ENCODE measurements at places on chromosomes 3 and 15.

DNA sequence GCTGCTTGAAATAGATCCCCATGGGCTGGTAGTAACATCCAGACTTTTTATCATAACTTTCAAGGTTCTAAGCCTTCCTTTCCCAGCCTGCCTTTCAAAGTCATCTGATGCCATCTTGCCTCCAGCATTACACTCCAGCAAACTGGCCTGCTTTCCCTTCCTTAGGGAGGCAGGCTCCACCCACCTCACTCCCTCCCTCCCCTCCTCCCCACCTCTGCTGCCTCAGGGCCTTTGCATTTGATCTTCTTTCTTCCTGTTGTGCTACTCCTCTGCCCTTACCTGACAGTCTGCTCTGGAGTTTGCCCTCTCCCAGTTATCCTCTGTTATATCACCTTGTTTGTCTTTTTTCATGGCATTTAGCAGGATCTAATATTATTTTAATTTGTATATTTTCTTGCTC is 319.5 kb downstream of the KCNH8 start:
- DNase-seq = no peak
- H3K27me3 ChIP-seq = peaks cover 2% of the 10 kb centered on the region
- H3K36me3 ChIP-seq = no peaks in the 10 kb centered on the region

DNA sequence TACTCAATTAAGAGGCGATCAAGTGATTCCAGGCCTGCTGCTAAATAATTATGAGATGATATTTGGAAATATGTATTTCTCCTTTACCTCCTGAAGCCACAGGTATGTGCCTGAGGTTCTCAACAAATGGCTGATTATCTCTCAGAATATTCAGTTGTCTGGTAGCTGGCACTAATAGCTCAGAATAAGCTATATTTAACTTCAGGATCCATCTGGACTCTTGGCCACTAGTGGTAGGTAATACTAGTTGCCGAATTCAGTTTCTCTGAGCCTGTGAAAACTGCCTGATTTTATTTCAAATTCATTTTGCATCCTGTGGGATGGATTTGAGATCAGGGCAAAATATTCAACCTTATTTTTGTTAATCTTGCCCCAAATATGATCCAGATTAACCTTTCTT is 499.0 kb downstream of the DIPK2A start:
- no peaks in the 10 kb centered on the region for H3K27me3 ChIP-seq
- H3K27ac ChIP-seq = no peak overlapping the region
- H3K36me3 ChIP-seq = no peaks in the 10 kb centered on the region
- no peak overlapping the region for H3K4me3 ChIP-seq

DNA sequence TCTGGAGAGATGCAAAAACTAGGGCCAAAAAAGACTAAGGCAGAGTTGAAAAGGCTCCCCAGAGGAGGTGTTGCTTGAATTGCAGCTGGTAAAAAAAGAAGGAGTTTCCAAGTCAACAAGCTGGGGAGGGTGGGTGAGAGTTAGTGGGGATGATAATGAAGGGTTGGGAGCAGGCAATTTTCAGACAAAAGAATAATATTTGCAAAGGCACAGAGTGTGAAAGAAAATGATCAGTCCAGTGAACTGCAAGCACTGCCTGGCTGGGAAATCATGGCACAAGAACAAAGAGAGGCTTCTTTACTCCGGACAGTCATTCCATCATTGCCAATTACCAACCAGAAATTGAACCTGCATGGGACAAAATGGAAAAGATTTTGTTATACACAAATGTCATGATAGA is 42.2 kb downstream of the C3orf85 start:
- H3K4me3 ChIP-seq = no peak overlapping the region
- peak overlapping the region; percentile 83 for H3K27ac ChIP-seq
- H3K36me3 ChIP-seq = no peaks in the 10 kb centered on the region
- no peak for DNase-seq
- H3K27me3 ChIP-seq = no peaks in the 10 kb centered on the region

DNA sequence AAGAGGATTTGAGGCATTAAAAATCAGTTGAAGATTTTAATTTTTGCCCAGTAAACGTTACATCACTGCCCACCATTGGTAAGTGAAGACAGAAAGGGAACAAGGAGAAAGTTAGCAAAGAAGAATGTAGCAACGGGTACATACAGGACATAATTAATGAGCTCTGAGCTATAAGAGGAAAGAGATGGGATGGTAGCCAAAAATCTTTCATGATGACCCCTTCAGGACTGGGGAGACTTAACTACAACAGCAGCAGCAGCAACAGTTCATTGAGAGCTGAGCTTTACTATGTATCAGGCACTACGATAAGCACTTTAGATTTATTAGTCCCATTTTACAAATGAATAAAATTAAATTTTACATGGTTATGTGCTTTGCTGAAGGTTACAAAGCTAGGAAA is 18.4 kb downstream of the EMC4 start:
- no peak for DNase-seq
- no peaks in the 10 kb centered on the region for H3K36me3 ChIP-seq
- no peak overlapping the region for H3K4me3 ChIP-seq

- H3K27ac ChIP-seq = peak overlapping the region; percentile 27
- no peaks in the 10 kb centered on the region for H3K36me3 ChIP-seq
- H3K4me1 ChIP-seq = peaks cover 5% of the 10 kb centered on the region
- H3K4me3 ChIP-seq = no peak overlapping the region
Observed at GRCh38 chr15:62618432-62618831, 424.1 kb upstream of the TPM1 start.

- H3K4me3 ChIP-seq = no peak overlapping the region
- no peaks in the 10 kb centered on the region for H3K36me3 ChIP-seq
- H3K4me1 ChIP-seq = peaks cover 4% of the 10 kb centered on the region
Observed at GRCh38 chr3:117706037-117706436, 996.5 kb downstream of the TUSC7 start.

- peaks cover under 1% of the 10 kb centered on the region for H3K36me3 ChIP-seq
- no peak for DNase-seq
- no peak overlapping the region for H3K27ac ChIP-seq
- H3K4me3 ChIP-seq = no peak overlapping the region
Observed at GRCh38 chr15:91291673-91292072, 191.6 kb downstream of the SV2B start.

- peak overlapping the region; percentile 71 for H3K4me3 ChIP-seq
- peaks cover 18% of the 10 kb centered on the region for H3K36me3 ChIP-seq
- peak overlapping the region; percentile 98 for H3K27ac ChIP-seq
- peak; percentile 33 for DNase-seq
Observed at GRCh38 chr15:82129761-82130160, 83.9 kb upstream of the MEX3B start.

GRCh38 chr3:129599607-129600006 is 6.9 kb downstream of the PLXND1 start:
- H3K27ac ChIP-seq = no peak overlapping the region
- H3K27me3 ChIP-seq = peaks cover 18% of the 10 kb centered on the region
- no peak overlapping the region for H3K4me3 ChIP-seq
- DNase-seq = no peak
- H3K4me1 ChIP-seq = peaks cover 98% of the 10 kb centered on the region
- no peaks in the 10 kb centered on the region for H3K36me3 ChIP-seq

DNA sequence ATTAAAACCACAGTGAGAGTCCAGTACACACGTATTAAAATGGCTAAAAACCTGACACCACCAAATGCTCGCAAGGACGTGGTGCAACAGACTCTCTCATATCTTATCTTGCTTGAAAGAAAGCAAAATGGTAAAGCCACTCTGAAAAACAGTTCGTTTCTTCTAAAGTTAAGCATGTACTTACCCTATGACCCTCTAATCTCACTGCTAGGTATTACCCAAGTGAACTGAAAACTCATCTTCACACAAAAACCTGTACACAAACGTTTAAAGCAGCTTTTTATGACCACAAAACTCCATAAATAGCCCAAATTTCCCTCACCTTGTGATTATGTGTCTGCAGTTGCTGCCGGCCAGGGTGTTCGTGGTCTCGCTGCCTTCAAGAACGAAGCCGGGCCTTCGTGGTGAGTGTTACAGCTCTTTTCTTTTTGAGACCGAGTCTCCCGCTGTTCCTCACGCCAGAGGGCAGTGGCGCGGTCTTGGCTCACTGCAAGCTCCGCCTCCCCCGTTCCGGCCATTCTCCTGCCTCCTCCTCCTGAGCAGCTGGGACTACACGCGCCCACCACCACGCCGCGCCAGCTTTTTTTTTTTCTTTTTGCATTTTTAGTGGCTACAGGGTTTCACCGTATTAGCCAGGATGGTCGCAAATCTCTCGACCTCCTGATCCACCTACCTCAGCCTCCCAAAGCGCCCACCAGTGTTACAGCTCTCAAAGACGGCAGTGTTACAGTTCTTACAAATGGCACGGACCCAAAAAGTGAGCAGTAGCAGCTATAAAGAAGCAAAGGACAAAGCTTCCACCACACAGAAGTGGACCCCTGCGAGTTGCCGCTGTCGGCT is 165.4 kb downstream of the TJP1 start:
- H3K4me3 ChIP-seq = peak overlapping the region; percentile 65

DNA sequence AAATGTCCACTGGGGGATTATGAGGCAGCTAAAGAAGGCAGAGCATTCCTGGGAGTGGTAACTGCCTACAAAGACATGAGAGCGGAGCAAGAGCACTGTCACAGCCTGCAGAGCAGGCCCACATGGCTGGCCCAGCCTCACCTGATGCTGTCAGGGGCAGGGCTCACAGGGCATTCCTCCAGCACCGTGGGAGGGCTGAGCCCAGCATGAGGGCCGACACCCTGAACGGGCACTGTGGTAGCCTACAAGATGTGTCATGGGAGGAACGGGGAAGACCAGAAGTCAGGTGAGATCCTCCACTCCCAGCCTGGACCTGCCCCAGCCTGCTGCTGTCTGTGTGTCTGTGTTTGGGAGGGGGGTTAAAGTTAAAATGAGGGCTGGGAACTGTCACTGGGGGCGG is 30.1 kb downstream of the CCDC12 start:
- H3K27me3 ChIP-seq = no peaks in the 10 kb centered on the region
- H3K27ac ChIP-seq = peak overlapping the region; percentile 43
- DNase-seq = no peak
- H3K4me3 ChIP-seq = no peak overlapping the region
- peaks cover 73% of the 10 kb centered on the region for H3K4me1 ChIP-seq

GRCh38 chr3:108728934-108729333 is 28.3 kb downstream of the RETNLB start:
- no peak for DNase-seq
- H3K4me3 ChIP-seq = no peak overlapping the region

DNA sequence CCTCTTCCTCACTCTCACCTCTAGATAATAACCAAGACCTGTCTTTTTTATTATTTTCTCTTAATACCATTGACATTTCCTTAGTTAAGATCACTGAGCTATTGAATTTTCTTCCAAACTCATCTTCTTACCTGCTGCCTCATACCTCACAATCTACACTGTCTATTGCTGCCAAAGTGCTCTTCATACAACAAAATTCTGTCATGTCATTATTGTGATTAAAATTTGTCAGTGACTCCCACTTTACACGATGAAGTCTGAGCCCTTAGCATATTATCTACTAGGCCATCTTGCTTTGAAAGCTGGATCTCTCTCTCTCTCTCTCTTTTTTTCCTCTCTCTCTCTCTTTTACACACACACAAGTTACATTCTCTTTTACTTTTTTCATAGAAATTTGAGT is 73.3 kb downstream of the NSUN3 start:
- no peaks in the 10 kb centered on the region for H3K27me3 ChIP-seq
- no peak for DNase-seq
- peak overlapping the region; percentile 18 for H3K27ac ChIP-seq
- no peaks in the 10 kb centered on the region for H3K36me3 ChIP-seq
- peaks cover 9% of the 10 kb centered on the region for H3K4me1 ChIP-seq

GRCh38 chr15:73957276-73957675 is 31.0 kb downstream of the LOXL1 start:
- peaks cover 20% of the 10 kb centered on the region for H3K4me1 ChIP-seq
- no peak overlapping the region for H3K4me3 ChIP-seq
- no peak overlapping the region for H3K27ac ChIP-seq
- no peak for DNase-seq
- H3K36me3 ChIP-seq = no peaks in the 10 kb centered on the region
- H3K27me3 ChIP-seq = peaks cover 2% of the 10 kb centered on the region

DNA sequence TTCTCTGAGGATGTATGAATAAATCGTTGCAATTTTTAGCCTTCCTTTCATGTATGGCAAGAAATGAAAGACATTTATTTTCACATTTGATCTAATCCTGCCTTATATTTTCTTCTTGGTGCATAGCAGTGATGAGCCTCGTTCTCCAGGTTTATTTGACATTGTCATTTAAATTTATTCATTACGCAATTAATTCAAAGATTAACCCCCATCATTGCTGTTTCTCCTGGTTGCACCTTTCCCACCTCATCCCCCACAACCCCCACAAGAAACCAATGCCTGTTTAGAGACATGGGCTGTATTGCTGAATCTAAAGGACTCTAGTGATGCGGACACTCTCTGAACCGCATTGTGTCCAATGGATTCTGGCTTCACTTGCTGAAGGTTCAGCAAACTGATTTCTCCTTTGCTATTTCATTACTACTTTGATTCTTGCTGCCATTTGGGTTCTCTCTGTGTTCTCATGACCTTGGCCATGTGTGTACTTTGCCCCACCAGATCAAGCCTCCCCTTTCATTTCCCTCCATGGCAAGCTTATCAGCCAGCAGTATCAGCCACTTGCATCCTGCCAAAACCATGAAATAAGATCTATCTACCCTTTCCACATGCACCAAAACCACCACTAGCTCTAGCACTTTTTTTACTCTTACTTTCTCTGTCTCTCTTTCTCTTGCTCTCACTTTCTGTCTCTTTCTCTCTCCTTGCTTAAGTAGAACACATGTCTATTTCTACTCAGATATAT is 382.7 kb downstream of the GBE1 start:
- peaks cover 3% of the 10 kb centered on the region for H3K27me3 ChIP-seq
- no peak for DNase-seq
- H3K36me3 ChIP-seq = no peaks in the 10 kb centered on the region
- no peak overlapping the region for H3K4me3 ChIP-seq
- H3K4me1 ChIP-seq = no peaks in the 10 kb centered on the region

- H3K4me3 ChIP-seq = no peak overlapping the region
- H3K27me3 ChIP-seq = peaks cover 18% of the 10 kb centered on the region
- no peak for DNase-seq
- peaks cover 13% of the 10 kb centered on the region for H3K4me1 ChIP-seq
- no peaks in the 10 kb centered on the region for H3K36me3 ChIP-seq
Observed at GRCh38 chr15:91844341-91844740, 9.2 kb upstream of the SLCO3A1 start.

DNA sequence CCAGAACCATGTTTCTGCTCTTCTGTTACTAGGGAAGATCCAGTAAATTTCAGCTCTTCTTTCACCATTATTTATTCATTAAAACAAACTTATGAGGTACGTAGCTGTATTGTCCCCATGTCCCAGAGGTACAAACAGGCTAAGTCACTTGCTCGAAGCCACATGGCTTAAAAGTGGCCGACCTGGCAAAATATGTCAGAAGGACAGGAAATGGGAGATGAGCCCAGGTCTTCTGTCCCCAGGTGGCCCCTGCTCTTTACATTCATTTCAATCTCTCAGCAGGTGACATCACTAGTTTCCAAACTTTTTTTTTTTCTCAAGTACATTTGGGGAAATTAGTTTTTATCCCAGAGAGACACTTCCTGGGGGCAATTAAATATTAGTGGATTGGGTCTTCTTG is 34.1 kb upstream of the LPP start:
- H3K27ac ChIP-seq = no peak overlapping the region
- no peak overlapping the region for H3K4me3 ChIP-seq
- H3K4me1 ChIP-seq = no peaks in the 10 kb centered on the region

DNA sequence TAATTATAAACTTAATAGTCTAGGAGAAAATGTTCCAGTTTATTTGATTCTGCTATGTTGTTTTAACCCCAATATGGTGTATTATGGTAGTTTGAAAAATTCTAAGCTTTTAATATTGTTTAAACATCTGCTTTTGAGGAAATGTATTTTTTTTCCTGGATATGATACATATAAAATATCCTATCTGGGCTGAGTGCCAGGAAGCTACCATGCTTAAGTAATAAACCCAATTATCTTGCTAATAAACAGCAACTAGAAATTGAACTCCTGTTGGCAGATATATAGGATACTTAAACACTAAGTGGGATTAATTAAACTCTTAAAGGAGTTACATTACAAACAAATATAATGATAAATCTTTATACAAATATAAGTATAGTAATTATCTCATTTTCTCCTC is 293.7 kb upstream of the GRM7 start:
- H3K4me1 ChIP-seq = no peaks in the 10 kb centered on the region
- H3K27me3 ChIP-seq = no peaks in the 10 kb centered on the region
- DNase-seq = no peak

All from nephron progenitor cell (in vitro differentiated cells).